ENCODE measurements at places on chromosomes 16 and 17.

GRCh38 chr17:82272495-82273326 lies 789 bp downstream of the CSNK1D start:
- peak; percentile 54 for DNase-seq

- no peak for DNase-seq
These were observed 28.2 kb upstream of the ACSF3 start for GRCh38 chr16:89065458-89065822.

GRCh38 chr17:45255358-45255757 lies 6.5 kb downstream of the SPATA32 start:
- no peak for DNase-seq

- no peak for DNase-seq
These were observed 14.6 kb downstream of the COG4 start for GRCh38 chr16:70508752-70509151.

- DNase-seq = no peak
These were observed 235.0 kb upstream of the ERCC4 start for GRCh38 chr16:13684819-13685563.

- no peak for DNase-seq
These were observed 789 bp upstream of the TERF2 start for GRCh38 chr16:69386596-69386995.

GRCh38 chr16:65463652-65464260 lies 341.9 kb upstream of the CDH11 start:
- no peak for DNase-seq

DNA sequence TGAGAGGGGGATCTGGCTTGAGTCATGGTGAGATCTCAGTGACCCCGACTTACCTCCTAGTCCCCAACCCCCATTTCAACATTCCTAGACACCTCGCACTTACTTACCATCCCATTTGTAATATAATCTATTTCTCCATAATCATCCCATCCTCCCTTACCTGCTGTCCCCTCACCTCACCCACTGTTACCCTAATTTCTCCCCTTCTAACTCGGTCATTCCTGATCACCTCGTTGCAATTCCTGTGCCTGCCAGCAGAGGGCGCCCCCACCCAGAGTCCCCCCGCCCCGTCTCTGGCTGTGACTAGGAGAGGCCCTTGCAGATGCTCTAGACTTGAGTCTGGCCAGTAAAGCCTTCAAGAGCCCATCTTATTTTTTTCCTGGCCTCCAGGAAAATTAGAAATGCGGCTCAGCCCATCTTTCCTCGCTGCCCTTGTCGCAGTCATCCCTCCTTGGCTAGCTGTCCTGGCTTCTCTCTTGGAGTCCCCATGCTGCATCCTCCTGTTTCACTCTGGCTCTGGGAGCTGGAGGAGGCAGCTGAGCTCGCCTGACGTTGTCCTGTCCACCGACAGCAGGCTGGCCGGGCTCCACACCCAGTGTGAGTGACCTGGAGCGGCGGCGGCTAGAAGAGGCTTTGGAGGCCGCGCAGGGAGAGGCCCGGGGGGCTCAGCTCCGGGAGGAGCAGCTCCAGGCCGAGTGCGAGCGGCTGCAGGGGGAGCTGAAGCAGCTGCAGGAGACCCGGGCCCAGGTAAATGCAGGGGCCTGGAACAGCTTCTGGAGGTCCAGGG lies 5.0 kb downstream of the TBKBP1 start:
- DNase-seq = peak; percentile 63

GRCh38 chr17:3475251-3475685 lies 529 bp upstream of the ASPA start:
- DNase-seq = no peak

GRCh38 chr16:610513-611381 lies 20.0 kb upstream of the WFIKKN1 start:
- DNase-seq = peak; percentile 50

- no peak for DNase-seq
These were observed 706.5 kb downstream of the KCNJ2 start for GRCh38 chr17:70875729-70876310.

DNA sequence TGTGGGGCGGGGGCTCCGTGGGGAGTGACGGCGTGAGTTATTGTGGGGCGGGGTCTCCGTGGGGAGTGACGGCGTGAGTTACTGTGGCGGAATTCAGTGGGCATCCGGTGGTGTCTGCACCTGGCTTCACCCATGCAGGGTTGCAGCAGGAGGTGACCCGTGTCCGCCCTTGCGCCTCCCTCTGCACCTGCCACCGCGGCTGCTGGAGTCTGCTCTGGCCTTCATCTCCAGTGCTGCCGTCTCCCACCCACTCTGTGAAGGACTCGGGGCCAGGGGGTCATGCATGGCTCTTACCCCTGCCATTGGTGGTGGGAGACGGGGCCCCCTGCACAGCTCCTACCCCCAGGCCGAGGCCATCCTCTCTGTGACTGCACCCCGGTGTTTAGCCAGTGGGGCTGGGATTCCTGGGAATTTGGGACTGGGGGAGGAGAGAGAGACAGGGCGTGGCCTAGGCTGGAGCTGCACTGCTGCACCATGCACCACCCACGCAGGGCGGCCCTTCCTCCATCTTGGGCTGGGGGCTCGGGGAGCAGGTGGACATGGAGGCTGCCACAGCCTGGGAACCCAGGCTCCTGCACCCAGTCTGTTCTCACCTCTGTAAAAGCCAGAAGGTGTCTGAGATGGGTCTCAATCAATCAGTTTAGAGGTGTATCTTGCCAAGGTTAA lies 1.3 kb upstream of the PABPN1L start:
- DNase-seq = no peak

- no peak for DNase-seq
These were observed 153.5 kb downstream of the VPS53 start for GRCh38 chr17:561116-561515.

- DNase-seq = no peak
These were observed 178.6 kb downstream of the WWOX start for GRCh38 chr16:78278056-78278450.

DNA sequence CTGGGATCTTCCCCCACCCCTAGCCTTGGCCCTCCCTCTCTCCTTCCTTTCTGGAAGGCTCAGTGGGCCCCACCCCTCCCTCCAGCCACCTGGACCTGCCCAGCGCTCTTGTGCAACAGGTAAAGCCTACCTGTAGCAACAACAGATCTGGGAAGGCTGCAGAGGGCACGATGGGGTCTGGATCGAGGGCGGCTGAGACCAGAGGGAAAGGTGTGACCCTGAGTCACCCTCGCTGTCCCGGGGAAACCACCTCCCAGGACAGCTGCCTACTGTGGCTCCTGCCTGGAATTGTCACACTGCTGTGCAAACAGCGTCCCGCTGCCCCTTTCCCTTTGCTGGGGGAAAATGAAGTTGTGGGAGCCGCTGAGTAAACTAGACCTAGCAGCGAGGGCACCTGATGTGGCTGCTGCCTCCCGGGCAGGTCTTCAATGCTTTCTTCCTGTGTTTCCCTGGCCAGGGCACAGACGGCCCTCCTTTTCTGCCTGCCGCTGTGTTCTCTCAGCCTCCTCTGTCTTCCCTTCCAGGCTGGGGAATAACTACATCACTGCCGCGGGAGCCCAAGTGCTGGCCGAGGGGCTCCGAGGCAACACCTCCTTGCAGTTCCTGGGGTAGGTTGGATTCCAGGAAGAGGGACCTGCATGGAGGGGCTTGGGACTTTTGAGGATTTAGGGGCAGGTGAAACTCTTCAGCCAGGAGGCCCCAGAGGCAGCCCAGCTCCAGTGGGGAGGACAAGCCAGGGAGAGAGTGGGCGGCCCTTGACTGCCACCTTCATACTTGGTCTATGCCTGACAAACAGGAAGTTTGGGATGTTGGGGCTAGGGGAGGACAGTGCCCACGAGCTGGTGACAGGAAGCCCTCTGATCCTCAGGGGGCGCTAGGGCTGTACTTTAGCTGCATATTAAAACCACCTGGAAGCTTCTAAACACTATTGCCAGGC lies 22.2 kb upstream of the CYLD start:
- DNase-seq = no peak

DNA sequence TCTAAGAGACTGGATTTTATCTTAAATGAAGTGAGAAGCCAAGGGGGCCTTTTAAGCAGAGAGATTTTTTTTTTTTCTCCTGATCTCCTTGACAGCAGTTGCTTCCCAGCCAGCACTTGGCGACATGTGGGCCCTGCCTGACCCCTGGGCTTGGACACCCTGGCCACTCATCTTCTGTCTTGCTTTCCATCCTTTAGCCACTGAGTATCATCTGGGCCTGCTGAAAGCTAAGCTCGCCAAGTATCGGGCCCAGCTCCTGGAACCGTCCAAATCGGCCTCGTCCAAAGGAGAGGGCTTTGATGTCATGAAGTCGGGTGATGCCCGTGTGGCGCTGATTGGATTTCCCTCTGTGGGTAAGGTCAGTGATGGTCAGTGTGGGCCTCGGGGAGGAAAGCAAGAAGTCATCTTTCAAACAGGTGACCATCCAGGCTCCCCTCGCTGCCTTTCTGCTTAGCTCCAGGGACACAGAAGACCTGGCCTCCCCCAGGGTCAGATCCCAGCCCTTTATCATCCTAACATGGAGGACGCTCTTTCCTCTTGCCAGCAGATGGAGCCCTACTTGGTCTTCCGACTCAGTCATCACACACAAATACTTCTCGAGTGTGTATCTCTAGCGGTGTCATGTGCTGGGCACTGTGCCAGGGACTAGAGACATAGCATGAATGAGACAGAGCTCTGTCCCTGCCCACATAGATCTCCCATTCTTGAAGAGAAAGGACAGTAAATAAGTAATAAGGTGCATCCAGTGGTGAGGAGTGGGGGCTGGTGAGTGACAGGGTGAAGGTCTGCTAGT lies 6.1 kb downstream of the DRG2 start:
- DNase-seq = peak; percentile 57

- DNase-seq = no peak
These were observed 28.5 kb downstream of the CRLF3 start for GRCh38 chr17:30796016-30796415.

- no peak for DNase-seq
These were observed 571.5 kb upstream of the PSMD7 start for GRCh38 chr16:73725156-73725555.

DNA sequence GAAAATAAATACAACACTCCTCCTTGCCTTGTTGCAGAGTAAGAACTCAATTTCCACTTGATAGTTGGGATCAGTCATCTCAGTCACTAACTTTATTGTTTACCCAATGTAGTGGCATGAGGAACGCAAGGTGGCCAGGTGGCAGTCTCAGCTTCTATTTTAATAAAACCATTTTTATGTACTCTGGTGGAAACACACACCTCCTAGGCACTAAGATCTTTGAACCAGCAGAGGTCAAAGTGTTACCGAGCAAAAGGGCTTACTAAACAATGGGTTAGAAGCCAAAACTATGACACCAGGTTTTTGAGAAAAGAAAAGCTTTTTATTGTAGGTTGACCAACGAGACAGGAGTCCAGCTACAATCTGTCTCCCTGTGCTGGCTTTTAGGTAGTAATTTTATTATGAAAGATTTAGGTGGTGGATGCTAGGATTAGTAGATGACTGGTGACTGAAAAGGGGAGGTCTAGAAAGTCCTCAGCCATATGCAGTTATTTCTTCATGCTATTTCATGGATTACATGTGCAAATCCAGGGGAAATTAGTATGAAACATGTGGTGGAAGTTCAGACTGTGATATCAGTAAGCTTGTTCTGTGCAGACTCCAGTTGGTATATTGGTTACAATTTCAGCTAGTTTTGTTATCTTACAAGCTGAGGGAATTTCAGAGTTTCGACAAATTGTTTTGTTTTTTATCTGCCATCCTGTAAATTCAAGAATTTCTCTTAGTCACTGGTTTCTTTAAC lies 122.3 kb downstream of the PCTP start:
- no peak for DNase-seq

DNA sequence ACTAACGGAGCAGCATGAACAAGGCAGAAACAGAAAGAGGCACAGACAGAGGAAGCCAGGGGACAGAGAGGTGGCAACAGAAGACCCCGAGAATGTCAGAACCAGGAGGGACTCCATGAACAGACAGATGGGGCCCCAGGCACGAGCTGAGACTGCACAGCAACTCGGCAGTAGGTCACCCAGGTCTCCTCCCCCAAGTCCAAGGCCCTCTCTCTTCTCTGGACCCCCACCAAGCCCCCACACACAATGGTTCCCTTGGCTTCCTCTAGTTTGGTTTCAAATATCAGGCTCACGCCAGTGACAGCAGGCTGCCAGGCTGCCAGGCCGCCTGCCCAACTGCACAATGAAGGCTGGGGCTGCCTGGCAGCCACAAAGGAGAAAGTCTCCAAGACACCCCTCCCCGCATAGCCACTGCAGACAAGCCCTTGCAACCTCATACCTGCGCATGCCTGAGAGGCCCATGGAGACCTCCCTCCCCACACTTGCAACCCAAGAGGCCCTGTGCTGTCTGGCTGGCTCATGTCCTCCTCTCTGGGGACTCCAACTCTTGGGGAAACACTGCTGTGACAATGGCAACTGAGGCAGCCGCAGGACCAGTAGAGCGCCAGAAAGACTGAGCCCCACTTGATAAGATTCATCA lies 54.8 kb downstream of the PIMREG start:
- no peak for DNase-seq

DNA sequence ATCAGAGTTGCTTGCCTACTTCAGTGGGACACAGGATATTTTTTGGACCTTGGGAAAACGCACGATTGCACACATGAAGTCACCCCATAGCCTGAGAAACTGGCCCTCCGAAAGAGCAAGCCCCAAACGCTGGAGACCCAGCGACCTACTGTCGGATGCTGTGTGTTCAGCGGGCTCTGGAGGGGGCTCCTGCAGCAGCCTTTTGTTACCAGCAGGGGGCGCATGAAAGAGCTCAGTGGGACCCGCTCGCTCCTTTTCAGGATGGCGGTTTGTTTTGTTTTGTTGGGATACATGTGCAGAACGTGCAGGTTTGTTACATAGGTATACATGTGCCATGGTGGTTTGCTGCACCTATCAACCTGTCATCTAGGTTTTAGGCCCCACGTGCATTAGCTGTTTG lies 28.4 kb downstream of the MYH3 start:
- DNase-seq = peak; percentile 58

- no peak for DNase-seq
These were observed 2.7 kb downstream of the BCAR1 start for GRCh38 chr16:75248536-75249380.

DNA sequence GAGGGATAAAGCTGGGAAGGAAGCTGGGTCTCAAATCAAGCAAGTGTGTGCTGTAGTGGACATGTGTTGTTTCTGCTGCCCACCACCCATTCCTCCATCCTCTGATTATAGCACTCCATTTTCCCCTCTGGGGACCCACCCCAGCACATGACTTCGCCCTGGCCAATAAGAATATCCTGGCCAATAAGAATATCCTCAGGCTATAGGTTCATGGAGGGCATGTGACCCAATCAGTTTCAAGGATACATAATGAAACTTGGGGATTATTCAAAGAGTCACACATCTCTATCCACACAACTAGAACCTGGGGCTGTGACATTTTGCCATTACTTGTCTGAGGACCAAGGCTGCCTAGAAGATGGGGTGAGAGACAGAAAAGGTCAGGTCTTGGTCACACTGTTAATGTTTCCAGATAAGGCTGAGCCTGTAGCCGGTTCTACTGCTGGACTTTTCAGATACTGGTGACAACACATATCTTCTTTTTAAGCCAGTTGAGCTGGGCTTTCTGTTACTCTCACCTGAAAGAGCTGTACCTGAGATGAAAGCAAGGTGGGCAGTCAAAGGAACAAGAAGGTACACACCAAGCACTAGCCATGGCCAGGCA lies 33.7 kb downstream of the MYO18A start:
- no peak for DNase-seq

GRCh38 chr17:6299275-6299674 lies 135.6 kb downstream of the AIPL1 start:
- DNase-seq = no peak
